Activated T-helper 9 cell treated with anti-CD3 and anti-CD28 coated beads, Interleukin-2, amount 50 U/mL, for 16 hours (primary cell): ENCODE measurements at places on chromosomes 12 and 14.

DNA sequence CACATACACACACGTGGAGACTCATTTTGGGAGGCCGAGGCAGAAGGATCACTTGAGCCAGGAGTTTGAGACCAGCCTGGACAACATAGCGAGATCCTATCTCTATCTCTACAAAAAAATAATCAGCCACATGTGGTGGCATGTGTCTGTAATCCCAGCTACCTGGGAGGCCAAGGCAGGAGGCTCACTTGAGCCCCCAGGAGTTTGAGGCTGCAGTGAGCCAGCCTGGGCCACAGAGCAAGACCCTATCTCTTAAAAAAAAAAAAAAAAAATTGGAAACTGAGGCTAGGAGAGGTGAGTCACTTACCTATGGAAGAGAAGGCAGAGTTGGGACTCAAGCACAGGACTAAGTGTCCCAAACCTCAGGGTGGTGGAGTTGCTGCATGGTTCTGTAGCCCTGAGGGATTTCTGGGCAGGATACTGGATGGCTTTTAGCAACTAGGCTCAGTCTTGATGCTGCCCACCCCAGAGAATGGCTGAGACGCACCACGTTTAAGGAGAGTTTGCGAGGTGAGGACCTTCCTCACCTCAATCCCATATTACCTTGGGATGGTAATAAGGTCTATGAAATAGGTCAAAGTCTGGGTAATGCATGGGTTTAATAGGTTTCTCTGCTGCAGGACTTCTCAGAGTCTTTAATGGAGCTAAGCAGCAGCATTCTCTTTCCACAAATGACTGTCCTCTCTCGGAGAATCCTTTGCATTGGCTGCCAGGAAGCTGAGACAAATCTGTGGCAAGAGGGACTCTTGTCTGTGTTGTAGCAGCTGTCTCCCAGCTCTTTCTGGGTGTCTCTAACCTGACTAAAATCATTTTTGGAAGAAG lies 35.6 kb downstream of the SH2B3 start:
- no peak for DNase-seq

GRCh38 chr12:57732726-57733593 lies 5.6 kb downstream of the AGAP2 start:
- DNase-seq = no peak

DNA sequence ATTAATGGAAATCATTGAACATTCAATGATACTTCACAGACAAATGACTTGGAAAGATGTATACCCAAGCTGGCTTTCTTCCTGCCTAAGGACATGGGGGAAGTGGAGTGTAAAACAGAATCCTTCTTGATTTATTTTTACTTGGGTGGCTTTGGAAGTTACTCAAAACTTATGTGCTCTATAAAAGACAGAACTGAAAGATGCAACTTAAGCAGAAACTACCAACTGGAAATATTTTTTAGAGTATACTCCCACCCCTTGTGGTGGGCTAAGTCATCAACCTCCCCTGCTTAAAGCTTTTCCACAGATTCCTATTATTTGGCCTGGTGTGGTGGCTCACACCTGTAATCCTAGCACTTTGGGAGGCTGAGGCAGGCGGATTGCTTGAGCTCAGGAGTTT lies 126.0 kb upstream of the ATP2B1 start:
- DNase-seq = no peak

DNA sequence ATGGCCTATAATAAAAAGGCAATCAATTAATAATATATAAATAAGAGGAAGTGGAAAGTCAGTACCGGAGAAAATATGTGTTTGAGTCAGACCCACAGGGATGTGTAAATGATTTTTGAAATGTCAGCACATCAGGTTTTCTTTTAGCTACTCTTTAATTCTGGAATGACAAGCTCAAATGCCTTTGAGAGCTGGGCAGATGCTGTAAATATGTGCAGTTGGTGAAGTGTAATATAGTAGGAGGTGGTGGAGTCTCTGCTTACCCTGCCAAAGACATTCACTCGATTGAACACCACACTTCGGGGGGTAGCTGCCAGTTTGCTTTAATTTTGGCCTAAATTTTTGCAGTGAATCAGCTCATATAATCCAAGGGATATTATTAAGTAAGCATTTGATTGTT lies 93.0 kb downstream of the PLEKHA5 start:
- no peak for DNase-seq

- no peak for DNase-seq
Observed at GRCh38 chr14:68639000-68639757, 153.7 kb downstream of the ZFP36L1 start.

DNA sequence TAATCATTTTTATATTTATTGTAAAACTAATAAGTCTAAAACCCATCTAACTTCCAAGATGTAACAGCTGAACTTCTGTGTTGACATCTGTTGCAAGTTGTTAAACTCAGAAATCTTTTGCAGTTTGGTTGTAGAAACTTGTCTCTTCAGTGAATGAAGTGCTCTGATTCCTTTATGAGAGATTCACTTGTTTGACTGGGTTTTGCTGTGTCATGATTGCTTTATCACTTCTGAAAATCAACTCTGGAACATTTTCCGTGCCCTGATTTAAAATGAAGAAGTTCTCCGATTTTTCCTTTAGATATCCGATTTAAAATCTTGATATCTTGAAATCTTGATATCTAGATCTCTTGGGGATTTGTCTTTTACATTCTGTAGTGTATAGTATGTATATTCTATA lies 65.1 kb downstream of the DIP2B start:
- DNase-seq = no peak

- DNase-seq = no peak
Observed at GRCh38 chr14:61588419-61588901, 106.9 kb upstream of the HIF1A start.

- no peak for DNase-seq
Observed at GRCh38 chr12:80847575-80847974, 90.2 kb downstream of the LIN7A start.
